ENCODE measurements at places on chromosomes 3 and 15.

- no peak for DNase-seq
These were observed 288.3 kb downstream of the CNTN6 start for GRCh38 chr3:1380926-1381646.

GRCh38 chr15:26461847-26462608 lies 310.8 kb downstream of the GABRB3 start:
- DNase-seq = no peak

DNA sequence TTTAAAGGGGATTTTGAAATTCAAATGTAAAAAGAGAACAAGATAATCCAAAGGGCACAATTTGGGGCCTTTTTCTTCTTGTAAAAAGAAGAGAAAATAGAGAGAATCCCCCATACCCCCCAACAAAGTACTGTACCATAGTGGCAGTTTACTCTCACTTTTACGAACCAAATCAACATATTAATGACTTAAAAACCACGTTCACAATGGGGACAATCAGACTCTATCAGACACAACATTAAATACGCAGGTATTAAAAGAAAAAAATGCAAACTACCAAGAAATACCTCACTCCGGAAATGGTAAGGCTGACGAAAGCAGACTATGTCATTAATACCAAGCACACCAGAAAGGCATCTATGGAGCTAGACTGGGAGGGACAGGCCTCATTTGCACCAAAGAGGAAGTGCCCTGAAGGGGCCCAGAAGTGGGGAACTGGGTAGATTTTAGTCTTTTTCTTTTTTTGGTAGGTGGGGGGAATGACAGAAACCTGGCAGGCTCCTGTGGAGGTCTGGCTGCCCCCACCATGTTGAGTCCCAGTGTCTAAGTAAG lies 134.3 kb downstream of the TIGIT start:
- no peak for DNase-seq

DNA sequence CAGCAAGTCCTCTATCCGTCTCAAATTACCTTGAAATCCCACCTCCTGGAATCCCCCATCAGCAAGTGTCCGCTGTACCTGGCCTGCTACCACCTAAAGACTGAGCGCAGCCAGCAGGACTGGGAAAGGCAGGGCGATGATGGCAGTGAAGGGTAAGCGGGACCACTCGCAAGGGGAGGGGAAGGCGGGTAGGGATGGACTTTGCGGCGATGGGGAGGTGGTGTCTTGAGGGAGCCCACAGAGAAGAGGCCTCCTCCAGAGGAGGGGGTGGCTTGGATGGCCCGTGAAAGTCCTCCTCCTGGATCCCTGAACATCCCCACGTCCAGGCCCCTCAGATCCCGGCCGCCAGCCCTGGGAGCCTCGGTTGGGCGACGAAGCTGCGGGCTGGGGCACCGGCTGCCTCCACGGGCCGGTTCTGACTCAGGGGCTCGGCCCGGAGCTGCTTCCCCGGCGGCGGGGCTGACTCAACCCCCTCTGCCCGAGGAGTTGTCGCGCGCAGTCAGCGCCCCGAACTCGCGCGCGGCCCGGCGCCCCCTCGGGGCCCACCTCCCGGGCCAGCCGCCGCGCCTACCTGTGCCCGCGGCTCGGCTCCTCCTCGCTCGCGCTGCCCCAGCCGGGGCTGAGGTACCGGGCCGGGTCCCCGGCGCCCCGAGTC lies 512 bp downstream of the LARP6 start:
- no peak for DNase-seq

Measured in mucosa of descending colon (tissue), 3 donors.